ENCODE measurements at places on chromosomes 1 and 21.

- DNase-seq: no peak
These were observed 621.5 kb upstream of the ADGRL2 start for GRCh38 chr1:81179242-81179641.

GRCh38 chr1:201032408-201032807 lies 8.9 kb upstream of the KIF21B start:
- DNase-seq: no peak

- no peak for DNase-seq
These were observed 465.2 kb downstream of the NPHP4 start for GRCh38 chr1:5526822-5527551.

DNA sequence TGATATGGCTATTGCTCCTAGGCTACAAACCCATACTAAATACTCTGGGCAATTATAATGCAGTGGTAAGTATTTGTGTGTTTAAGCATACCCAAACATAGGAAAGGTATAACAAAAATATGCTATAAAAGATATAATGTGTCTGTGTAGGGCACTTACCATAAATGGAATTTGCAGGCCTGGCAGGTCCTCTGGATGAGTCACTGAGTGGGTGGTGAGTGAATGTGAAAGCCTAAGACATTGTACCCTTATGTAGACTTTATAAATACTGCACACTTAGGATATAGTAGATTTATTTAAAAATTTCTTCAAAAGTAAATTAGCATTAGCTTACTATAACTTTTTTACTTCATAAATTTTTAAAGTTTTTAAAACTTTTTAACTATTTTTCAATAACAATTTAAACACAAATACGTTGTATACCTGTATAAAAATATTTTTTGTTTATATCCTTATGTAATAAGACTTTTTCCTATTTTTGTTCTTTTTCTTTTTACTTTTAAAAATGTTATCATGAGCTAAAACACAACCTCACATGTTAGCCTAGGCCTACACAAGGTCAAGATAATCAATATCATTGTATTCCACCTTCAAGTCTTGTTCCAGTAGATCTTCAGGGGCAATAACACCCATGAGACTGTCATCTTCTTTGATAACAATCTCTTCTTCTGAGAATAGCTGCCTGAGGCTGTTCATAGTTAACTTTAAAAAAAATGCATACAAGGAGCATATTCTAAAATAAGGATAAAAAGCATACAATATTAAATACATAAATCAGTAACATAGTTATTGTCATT lies 306.3 kb upstream of the RGS18 start:
- no peak for DNase-seq

DNA sequence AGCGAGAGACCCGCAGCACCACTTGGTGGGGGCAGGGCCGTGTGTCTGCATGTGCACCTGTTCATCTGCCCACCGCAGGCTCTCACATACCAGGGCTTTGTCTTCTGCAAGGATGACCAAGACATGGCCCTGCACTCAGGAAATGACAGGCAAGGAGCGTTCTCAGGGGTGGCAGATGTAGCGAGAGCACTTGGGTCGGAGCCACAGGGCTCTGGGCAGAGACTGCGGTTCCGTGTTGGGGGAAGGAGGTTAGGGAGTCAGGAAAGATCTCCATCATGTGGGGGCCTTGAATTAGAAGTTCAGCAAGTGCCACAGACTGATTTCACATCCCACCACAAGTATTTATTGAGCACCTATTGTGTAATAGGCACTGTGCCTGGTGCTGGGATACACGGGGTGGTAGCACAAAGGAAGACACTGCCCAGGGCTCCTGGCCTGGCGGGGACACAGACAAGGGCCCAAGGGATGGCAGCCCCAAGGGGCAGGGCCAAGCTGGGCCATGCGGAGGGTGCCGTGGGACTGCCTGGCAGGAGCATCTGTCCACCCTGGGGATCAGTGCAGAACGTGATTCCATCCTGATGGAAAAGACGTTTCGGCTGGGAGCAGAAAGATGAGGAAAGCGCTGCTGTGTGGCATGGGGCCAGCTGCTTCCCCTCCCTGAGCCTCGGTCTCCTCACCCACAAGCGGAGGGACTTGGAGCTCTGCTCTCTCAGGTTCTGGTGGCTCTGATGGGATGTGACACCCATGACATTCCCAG lies 11.4 kb upstream of the SPSB1 start:
- DNase-seq: no peak

- DNase-seq: no peak
These were observed 76.9 kb upstream of the RNPC3 start for GRCh38 chr1:103448560-103448959.

GRCh38 chr1:234107416-234108021 lies 203.0 kb downstream of the SLC35F3 start:
- DNase-seq: no peak

GRCh38 chr1:109197158-109198042 lies 16.3 kb upstream of the SARS1 start:
- no peak for DNase-seq

GRCh38 chr1:212566522-212567479 lies 41.8 kb upstream of the ATF3 start:
- DNase-seq: peak; percentile 75

DNA sequence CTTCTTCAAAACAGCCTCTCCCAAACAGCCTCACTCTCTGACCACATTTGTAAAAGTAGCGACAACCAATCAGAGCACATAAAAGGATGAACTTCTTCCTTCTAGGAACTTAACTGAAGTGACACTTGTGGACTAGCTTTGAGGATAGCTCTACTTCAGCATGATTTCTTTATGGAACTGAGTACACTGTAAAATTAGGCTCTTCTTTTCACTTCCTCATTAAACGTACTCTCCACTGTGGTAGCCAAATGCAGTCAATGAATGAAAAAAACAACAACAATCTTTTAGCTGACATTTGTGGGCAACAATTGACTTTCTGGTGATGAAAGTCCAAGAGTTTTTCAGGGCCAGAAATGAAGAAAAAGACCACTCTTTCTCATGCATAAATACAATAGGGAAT lies 9.6 kb downstream of the LRRC53 start:
- no peak for DNase-seq

GRCh38 chr1:180765151-180765550 lies 133.3 kb downstream of the XPR1 start:
- no peak for DNase-seq

DNA sequence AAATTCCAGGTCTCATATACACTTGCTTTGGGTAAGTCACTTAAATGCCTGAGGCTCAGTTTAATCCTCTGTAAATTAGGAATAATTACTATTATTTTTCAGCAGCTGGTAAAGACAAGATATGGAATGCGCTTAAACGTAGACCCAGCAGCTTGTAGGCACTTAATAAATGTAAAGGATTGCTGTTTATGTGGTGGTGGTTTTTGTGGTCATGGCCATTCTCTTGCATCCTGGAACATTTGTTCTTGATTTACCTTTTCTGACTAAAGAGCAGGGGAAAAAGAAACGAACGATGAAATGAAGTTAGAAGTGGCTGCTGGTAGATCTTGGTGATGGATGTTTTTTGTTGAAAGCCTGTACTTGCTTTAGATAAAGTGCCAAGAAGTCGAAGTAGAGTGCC lies 195.0 kb upstream of the FOXD3 start:
- DNase-seq: no peak

DNA sequence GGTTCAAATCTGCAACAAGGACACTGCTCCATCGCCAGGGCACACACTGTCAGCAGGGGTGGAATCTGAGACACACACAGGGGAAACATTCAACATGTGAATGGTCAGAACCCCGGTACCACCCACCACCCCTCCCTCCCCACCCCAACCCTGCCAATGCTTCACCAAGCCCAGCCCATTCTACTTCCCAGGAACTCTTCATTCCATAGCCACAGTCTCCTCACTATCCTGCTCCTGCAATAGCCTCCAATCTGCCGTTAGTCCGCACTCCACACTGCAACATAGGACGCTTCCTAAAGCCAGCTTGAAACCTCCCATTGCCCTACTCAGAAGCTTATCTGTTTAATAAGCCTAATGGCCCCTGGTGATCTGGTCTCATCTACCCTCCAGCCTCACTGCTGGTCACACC lies 7.5 kb upstream of the RAB3B start:
- no peak for DNase-seq

DNA sequence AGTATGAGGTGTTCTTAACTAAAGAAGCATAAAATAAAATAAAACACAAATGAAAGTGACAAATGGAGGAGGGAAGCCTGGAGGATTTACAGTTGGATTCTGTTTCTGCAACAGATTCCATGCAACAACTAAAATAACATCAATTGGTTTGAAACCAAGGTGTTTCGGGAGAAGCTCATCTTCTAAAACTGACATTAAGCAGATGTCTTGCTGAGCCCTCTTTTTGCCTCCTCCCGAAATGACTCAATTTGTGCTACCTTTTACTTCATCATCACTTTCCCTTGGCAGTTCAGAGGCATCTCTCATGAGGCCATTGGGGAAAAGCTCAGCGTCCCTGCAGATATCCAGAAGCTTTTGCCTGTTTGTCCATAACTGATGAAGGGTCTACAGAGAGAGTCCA lies 121.6 kb upstream of the ADAR start:
- DNase-seq: no peak

- DNase-seq: no peak
These were observed 41.5 kb downstream of the DTL start for GRCh38 chr1:212077028-212077427.

GRCh38 chr1:190067592-190067991 lies 410.1 kb downstream of the BRINP3 start:
- no peak for DNase-seq

- DNase-seq: no peak
These were observed 2.7 kb downstream of the CELF3 start for GRCh38 chr1:151713874-151714273.

- DNase-seq: no peak
These were observed 401.3 kb downstream of the CAMTA1 start for GRCh38 chr1:7186382-7187111.

DNA sequence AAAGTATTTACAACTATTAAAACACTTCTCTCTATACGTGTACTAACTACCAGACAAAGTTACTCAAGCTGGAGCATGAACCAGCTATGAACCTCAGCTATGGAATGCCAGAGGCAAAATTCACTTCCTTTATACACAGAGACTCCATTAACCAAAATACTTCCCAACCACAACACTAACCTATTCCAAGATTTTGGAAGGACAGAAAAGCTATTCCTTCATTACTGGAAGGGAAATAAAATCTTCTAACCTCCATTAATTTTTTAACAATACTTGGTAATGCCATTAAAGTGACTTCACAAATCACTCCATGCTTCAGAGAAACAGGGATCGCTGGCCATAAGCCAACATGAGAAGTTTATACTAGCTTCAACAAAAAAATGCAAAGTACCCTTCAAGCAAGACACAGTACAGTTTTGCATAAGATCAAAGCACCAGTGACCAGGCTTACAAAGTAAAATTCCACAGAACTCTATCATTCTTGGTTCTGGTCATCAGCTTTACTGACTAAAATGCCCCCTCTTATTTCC lies 58.0 kb downstream of the PUM1 start:
- no peak for DNase-seq

DNA sequence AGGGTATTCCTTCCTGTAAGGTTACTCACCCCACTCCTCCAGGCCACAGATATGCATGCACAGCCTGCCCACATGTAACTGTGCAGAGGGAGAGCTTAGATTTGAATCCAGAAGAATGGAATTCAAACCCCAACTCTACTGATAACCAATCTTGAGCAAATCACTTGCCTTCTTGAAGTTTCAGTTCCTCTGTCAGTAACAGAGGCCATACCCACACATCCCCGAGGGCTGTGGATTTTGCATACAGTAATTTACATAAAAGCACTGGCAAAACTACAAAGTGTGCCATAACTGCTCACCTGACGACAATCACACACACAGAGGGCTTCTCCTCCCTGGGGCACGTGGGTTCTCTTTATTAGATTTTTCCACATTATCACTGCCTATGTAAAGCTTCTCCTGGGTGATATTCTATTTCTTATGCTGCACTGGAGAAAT lies 18.6 kb downstream of the CD247 start:
- DNase-seq: peak; percentile 52

Measured in GM06990 (cell line).